Neuronal stem cell (in vitro differentiated cells): ENCODE measurements at places on chromosomes 11 and 22.

DNA sequence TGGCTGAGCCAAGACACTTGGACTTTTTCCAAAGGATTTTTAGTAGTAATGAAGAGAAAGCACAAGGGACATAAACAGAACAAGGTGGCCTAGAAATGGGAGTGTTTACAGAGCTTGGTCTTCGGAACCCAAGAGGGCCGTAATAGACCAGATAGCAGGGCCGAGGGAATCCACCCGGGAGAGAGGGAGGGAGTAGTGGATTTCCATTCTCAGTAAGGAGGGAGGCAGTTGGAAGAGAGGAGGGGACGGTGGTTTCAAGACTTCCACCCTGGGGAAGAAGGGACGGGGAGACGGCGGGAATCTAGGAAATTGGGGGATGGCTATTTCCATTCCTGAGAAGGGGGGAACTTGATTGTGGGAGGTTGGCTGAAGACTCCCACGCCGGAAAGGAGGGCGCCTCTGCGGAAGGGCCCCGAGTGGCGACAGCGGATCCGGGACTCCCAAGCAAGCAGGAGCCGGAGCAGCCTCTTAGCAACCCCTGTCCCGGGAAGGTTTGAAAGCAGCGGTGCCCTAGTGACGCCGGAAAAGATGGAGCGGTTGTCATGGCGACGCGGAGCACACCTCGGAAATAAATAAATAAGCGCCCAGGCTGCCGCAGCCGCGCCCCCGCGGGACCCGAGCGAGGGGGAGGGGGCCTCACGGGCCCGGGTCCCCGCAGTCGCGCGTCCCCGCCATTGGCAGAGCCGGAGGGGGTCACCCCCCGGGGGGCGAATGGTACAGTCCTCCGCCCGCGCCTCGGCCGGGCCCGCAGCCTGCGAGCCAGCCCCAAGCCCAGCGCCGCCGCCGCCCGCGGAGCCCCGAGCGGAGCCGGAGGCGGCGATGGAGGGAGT, 31.6 kb downstream of the EIF3F start:
- DNase-seq, result peak; percentile 75

DNA sequence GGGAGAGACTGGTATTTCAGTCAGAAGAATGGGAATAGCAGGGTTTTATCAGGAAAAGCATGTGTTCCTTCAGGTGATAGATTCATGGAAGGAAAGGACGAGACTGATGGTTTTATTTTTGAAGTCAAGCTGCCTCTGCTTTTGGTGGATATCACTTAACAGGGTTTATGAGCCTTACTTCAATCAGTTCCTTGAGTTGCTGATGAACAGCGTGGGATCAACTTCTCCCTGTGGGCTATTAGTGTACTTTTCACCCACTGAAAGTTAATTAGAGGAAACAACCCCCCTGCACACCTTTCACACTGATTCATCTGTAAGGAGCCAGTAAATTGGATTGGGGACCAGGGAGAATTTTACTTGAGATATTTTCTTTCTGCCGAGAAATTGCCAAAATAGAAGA, 479.0 kb downstream of the NELL1 start:
- no peak for DNase-seq

- DNase-seq, result no peak
Observed at GRCh38 chr11:21545699-21546098, 647.2 kb upstream of the ANO5 start.

DNA sequence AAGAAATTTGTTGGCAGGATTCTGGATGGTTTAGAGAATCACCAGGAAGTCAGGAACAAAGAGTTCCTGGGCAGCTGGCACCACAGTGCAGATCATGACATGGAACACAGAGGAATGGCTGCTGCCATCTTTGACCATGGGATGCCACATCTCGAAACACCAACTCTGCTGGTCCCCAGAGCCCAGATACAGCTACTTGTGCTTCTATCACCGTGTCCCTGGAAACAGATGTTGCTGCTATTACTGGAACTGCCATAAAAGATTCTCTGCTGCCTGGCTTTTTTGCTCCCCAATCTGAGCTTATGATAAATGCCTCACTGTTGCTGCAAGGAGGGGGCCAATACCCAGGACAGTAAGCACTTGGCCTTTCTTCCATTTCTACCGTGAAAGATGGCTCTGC, 185.2 kb downstream of the CSNK2A3 start:
- no peak for DNase-seq

GRCh38 chr11:135073870-135074269, 661.8 kb upstream of the B3GAT1 start:
- no peak for DNase-seq

DNA sequence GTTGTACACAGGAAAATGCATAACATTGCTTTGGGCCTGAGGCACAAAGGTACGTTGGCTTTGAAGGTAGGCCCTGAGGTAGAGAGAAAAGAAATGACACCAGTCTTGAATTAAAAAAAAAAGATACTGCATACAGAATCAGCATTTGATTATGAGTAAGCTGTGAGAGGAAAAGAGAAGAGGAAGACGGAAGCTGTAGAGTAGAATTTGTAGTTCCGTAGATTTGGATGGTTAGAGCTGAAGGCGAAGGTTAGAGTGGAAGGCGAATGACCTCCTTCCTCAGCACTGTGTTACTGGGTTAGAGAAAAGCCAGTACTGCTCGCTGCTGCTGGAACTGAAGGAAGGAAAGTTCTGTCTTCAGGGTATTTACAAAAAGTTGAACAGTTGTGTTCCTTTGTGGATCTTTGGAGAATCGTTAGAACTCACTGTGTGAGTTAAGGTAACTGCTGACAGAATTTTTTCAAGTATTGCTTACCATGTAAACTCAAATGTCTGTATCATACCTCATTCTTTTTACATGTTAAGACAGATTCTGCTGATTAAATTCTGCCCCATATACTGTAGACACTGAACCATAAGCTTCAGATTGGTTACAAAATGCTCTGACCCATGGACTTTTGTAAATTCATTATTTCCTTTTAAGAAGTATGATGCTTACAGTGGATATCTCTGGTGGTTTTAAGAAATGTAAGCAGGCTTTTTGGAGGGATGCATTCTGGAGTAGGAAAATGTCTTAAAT, 50.2 kb downstream of the MCAM start:
- no peak for DNase-seq

GRCh38 chr22:39712081-39712480, 141.5 kb downstream of the CACNA1I start:
- no peak for DNase-seq

DNA sequence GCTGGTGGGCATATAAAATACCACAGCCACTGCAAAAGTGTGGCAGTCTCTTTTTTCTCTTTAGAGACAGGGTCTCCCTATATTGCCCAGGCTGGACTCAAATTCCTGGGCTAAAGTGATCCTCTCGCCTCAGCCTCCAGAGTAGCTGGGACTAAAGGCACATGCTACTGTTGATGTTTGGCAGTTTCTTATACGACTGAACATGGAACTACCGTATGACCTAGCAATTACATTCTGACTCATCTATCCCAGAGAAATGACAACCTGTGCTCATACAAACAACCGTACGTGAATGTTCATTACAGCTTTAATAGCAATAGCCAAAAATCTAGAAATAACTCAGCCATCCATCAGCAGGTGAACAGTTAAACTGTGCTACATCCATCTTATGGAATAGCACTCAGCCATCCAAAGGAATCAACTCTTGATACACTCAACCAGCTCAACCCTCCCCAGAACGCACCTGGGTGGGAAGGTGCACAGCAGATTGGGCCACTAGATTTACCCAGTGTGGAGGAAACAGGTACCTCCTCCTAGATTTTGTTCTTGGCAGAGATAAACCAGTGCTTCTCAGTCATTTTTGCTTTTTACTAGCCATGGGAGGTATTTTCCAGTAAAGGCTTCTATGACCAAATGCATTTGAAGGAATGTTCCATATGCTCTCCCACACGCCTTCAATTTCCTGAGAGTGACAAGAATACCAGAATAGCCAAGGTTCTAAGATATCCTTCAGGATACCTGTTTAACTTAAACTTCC, 130.5 kb downstream of the MED15 start:
- no peak for DNase-seq

- no peak for DNase-seq
Observed at GRCh38 chr22:37105154-37105553, 4.4 kb downstream of the TMPRSS6 start.

DNA sequence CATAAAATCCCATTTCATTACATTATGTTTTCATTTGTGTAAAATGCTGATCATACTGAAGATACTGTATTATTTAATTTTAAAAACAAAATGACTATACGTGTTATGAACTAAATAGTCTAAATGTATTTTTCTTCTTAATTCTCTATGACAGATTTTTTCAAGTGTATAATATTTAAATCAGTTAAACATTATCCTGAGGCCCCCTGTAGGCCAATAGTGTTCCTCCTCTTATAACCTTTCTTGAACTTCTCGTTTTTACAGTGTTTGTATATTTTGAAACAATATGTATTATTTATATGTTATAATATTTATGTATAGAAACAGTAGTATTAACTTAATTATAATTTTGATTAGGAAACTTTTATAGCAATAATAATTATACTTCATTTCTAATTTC, 151.1 kb upstream of the CHORDC1 start:
- DNase-seq, result no peak

- no peak for DNase-seq
Observed at GRCh38 chr11:65431451-65432099, 9.0 kb downstream of the NEAT1 start.

DNA sequence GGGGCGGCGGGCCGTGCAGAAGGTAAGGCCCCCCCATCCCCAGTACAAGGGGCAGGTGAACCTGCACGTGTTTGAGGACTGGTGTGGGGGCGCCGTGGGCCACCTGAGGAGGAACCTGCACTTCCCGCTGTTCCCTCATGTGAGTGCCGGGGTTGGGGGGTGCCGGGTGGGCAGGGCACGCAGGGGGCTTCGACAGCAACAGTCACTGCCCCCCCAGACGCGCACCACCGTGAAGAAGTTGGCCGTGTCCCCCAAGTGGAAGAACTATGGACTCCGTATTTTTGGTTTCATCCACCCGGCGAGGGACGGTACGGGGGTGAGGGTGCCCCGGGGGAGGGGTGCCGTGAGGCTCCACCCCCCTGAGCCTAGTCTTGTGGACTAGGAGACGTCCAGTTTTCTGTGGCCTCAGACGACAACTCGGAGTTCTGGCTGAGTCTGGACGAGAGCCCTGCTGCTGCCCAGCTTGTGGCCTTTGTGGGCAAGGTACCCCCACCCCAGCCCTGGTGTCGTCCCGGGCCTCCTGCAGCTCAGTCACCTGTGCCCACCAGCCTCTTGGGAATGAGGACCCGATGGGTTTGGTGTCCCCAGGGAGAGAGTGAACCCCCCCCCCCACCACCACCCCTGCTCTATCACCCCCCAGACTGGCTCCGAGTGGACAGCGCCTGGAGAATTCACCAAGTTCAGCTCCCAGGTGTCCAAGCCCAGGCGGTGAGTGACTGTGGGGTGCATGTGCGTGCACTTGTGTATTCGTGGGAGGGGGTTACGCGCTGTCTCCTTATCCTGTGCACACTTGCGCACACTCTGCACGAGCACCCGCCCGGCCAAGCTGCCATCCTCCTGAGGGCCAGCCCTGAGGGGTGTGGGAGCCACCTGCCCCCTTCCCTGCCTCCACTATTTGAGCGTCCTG, 3.8 kb downstream of the B4GALNT4 start:
- no peak for DNase-seq

GRCh38 chr11:33027846-33028536, 11.4 kb upstream of the TCP11L1 start:
- DNase-seq, result no peak

DNA sequence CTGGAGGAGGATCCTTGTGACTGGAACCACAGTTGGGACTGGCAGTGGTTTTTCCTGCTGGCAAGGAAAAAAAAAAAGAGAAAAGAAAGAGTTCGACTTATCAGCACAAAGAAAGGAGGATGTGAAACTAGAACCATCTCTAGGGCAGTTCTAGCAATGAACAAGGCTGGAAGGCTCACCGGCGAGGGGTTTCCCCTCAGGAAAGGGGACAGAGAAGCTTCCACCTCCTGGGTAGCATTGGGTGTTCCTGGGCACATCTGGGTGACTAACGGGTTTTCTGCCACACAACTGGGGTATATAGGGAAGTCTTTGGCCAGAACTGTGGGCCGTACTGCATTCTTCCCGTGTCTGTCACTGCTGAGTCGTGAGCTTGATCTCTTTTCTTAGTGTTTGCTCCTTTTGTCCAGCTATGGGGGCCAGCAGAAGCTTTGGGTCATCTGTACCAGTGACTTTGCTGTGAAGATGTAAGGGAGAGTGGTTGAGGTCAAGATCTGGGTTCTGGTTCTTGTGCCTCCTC, 109.4 kb upstream of the OR4B1 start:
- DNase-seq, result no peak

DNA sequence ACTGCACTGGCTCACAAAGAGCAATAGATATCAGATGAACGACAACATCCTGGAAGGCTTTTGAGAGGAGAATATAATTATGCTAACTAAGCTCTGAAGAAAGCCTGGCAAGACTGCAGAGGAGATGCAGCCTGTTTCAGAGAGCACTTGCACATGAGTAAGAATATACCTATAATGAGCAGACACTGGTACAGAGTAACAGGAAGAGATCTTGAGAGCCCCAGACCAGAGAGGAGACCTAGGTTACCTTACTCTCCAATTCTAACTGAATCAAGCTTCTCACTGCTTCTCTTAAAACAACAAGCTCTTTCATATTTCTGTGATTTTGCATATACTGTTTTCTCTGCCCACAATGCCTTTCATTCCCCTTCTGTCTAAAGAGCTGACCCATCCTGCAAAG, 66.5 kb downstream of the FAM168A start:
- no peak for DNase-seq

- no peak for DNase-seq
Observed at GRCh38 chr22:39197578-39197977, 45.1 kb upstream of the CBX7 start.

DNA sequence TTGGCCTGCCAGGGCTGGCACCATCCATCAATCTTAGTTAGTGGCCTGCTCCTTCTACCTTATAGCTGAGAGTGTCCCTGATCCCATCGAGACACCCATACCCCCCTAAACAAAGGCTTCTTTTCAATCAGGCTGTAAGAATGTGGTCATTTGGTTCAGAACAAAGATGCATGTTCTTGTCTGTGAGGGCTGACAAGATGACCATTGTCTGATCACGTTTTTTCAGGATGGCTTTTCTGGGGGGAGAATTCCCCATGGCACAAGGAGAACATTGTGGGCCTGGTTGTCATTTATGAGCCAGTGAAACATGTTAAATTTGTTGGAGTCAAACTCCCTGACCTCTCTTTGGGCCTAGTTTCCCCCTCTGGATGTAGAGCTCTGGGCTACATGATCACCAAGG, 160.4 kb downstream of the INSC start:
- DNase-seq, result no peak
